ENCODE measurements at places on chromosomes 5 and 9.
A peak's percentile ranks its signal among the peaks of the same experiment; 100 is the strongest.

- no peak for DNase-seq
These were observed 1.1 kb downstream of the CRB2 start for GRCh38 chr9:123356851-123357742.

- no peak for DNase-seq
These were observed 19.9 kb downstream of the MED10 start for GRCh38 chr5:6358434-6358820.

DNA sequence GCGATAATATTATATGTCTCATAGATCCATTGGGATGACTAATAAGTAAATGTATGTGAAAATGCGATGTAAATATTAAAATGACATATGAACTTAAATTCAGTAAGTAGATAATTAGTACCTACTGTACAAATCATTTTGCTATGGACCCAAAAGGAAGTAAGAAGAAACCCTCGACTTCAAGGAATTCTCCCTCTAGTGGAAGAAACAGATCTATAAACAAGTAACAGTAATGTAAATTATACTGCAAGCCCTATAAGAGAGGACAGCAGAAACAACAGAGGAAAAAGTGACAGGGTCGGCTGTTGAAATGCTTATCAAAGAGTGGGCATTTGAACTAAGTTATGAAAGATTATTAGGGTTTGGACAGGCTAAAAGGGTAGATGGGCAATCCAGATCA is 320.3 kb downstream of the DMAC1 start:
- no peak for DNase-seq

GRCh38 chr5:107461770-107462169 is 209.0 kb downstream of the EFNA5 start:
- DNase-seq, result no peak

- DNase-seq, result no peak
These were observed 36.0 kb downstream of the HMGXB3 start for GRCh38 chr5:150036513-150036912.

- DNase-seq, result no peak
These were observed 47.3 kb downstream of the UHRF2 start for GRCh38 chr9:6460189-6460768.

DNA sequence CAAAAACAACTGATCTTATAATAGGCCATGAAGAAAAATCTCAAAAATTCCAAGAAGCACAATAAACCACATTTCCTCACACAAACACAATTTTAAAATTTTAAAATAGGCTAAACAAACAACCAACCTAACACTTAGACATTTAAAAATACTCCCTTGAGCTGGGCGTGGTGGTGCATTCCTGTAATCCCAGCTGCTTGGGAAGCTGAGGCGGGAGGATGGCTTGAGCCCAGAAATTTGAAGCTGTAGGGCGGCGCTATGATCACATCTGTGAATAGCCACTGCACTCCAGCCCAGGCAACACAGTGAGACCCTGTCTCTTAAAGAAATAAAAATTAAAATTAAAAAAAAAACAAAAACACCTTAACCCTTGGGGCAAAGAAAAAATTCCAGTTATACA is 36.9 kb upstream of the TESK1 start:
- DNase-seq, result no peak

GRCh38 chr5:91219803-91220371 is 163.2 kb downstream of the ARRDC3 start:
- peak; percentile 29 for DNase-seq

DNA sequence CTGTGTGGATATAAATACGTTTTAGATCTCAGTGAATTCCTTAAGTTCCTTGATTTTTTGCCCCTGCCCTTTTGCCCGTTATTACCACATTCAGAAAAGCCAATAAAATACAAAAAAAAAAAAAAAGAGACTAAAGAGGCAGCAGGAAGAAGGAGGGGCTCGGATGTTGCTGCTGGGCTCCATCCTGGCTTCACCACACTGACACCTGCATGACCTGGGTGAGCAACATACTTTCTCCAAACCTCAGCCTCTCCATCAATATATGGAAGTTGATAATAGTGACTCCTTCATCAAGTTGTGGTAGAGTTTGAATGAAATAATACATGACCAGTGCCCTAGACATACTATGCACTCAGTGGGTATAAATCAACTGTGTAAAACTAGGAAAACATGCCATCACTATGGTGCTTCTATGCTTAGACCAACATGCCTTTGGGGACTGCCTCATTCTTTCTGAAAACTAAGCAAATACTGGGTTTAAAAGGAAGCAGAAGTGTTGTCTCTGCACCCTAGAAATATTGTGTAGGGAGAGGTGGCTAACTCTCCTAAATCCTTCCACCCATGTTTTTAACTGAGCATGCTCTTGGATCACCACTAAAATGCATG is 243.0 kb downstream of the PIK3R1 start:
- no peak for DNase-seq

DNA sequence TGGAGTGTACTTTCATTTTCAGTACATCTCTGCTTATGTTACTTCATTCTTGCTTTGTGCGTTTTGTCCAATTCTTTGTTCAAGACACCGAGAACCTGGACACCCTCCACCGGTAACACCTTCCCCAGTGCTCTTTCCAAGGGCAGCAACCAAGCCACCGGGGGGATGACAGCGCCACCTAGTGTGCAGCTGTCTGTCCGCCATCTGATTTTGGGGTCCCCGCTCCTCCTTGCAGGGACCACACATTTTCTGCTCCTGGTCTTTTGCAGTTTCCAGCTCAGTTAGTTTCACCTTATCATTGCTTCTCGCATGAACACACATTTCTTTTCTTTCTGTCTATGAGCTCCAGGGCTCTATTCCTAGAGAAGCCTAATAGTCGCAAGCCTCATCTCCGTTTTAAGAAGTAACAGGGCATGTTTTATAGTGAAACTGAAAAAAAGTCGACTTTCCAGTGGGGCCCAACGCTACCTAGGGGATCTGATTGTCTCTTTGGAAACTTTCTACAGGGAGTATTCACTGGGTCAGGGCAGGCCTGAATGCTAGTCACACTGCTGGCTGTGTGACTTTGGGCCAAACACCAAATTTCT is 152.1 kb downstream of the FSTL4 start:
- peak; percentile 22 for DNase-seq

- peak; percentile 89 for DNase-seq
These were observed 2.1 kb downstream of the NR4A3 start for GRCh38 chr9:99823681-99824377.

- no peak for DNase-seq
These were observed 1.1 kb upstream of the PLEKHG4B start for GRCh38 chr5:90590-91547.

DNA sequence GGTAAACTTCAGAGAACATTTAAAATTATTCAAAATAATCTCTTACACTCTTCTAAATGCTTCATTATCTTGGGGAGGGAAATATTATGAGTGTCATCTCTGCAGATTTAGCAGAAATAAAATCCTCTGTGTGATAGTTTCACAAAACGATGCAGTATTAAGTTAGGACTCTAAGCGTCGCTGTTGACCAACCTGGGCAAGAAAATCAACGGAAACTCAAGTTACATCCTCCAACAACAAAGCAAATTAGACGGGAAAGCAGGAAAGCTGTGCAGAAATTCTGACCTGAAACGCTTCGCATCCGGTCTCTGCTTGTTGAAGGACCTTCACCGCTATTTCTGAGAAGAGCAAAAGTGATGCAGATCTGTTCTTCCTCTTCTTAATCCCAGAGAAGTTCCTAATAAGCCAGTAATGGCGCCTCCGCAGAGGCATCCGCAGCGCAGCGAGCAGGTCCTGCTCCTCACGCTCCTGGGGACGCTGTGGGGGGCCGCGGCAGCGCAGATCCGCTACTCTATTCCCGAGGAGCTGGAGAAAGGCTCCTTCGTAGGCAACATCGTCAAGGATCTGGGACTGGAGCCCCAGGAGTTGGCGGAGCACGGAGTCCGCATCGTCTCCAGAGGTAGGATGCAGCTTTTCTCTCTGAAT is at the start of gene PCDHGA6:
Gene PCDHGA6 (plus strand): TSS at position 219 of the 645 bp plus-strand sequence. CDS start 193 bp downstream, at position 412.
- DNase-seq, result no peak

GRCh38 chr5:172180936-172181335 is 7.1 kb downstream of the STK10 start:
- no peak for DNase-seq

DNA sequence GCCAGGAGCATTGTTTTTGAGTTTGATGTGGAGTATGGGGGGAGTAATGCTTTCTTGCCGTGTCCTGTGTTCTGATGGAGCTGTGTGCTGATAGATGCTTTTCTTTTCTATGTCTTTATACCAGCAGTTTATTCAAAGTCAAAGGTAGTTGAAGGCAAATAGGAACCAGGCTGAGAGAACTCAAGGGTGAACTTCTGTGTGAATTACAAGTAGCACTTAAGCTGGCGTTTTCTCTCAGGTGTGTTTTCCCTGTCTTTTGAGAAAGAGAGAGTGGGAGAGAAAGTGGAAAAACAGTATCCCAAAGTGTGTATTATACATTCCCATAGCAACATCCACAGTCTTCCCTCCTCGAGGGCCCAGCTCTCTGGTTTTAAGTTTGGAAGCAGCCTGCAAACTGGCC is 1.5 kb downstream of the TNFAIP8 start:
- DNase-seq, result no peak

DNA sequence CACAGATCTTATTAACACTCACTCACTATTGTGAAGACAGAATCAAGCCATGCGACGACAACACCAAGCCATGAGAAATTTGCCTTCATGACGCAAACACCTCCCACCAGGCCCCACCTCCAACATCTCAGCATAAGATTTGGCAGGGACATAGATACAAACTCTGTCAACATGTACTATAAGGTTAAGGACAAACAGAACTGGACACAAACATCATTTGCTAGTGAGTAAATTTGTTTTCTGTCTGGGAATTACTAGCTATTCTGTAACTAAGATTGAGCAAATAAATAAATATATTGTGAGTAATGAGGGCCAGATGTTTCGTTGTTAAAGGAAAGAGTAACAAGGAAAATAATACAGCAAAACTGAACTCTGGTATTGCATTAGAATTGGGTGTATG is 15.7 kb upstream of the KCNN2 start:
- DNase-seq, result no peak

DNA sequence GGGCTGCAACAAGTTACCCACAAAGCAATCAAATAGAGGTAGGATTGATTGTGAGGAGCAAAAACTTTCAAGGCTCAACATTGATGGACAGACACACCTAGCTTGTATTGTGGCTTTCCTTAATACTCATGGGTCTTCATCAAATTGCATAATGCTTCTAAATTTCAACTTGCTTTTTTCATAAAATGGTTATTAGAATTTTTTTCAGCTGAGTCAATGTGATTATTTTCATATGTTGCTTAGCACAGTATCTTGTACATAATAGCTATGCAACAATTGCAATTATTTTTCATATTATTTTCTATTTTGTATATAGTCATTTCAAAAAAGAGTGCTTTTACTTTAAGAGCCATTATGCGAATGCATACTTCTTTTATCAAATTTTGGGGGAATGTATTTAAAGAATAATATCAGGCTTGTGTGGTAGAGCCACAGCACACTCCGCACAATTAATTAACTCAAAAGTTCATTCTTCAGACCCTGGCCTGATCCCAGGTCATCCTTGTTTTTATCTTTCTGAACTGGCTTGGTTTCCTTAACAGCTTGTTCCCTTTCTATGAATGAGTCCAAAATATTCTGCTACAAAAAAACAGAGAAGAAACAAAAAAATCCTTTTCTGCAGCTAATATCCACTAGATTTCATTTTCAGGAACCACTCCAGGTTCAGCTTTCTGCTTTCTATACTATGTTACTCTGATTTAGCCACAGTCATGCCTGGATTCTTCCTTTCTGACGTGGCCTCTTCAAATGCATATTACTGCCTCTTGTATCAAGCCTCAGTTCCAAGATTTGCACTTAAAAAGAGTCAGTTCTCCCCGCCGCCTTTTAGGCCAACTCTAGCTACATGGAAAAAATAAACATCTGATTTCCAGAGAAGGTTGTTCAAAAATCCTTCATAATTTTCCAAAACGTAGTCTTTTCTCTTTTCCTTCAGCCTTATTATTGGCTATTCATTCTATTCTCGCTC is 45.3 kb upstream of the CDH9 start:
- DNase-seq, result no peak

GRCh38 chr9:33438926-33439680 is 8.3 kb downstream of the AQP3 start:
- DNase-seq, result no peak

DNA sequence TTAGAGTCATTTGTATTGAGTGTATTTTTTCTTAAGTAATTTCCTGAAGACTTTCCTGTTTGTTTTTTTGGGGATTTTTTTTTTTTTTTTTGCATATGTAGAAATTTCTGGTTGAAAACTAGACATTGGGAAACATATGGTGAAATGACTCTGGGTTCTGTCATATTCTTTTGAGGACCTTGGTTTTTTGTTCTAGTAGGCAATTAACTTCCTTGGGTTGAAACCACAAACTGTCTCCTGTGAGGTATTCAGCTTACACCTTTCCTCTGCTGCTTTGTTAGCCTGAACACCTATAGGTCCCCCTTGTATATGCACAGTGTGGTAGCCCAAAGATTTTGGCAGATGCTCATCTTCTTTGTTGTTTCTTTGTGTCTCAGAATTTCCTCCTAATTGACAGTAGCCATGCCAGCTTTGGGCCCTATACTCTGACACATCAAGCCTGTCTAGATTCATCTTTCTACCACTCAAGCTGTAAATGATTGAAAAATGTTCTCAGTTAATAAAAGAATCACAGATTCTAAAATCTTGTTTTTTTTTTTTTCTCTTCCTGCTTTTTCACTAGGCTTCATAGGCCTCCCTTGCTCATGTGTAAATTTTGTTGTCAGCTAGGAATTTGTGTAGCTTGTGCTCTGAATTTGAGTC is 140.6 kb downstream of the COMMD10 start:
- DNase-seq, result no peak

DNA sequence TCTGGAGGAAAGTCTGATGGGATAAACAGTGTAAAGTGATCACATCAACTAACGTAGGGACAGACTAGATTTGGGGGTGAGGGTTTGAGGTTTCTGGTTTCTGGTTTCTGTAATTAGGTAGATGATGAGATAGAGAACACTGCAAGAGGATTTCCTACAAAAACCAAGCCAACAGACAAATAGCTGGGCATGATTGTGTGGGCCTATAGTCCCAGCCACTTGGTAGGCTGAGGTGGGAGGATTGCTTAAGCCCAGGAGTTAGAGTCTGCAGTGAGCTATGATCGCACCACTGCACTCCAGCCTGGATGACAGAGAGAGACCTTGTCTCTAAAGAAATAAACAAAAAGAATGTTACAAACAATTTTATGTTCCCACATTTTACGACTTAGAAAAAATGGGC is 34.4 kb upstream of the RNU6ATAC start:
- DNase-seq, result no peak

DNA sequence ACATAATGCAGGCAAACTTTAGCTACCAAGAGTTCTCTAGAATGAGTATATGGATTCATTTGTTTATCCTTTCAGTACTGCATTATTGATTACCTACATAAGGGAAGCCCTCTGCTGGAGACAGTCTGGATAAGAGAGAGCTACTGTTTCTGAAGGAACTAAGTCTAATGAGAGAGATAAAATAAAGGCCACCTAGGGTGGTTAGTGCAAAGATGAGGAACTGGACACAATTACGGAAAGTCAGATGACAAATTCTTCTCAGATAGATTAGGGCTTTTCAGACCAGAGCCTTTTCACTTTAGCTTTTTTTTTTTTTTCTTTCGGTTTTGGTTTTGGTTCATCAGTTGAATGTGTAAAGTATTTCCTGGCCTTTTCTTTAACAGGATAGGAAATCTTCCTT is 31.3 kb downstream of the ISOC1 start:
- DNase-seq, result no peak
